ENCODE measurements at places on chromosomes 2 and 18.

DNA sequence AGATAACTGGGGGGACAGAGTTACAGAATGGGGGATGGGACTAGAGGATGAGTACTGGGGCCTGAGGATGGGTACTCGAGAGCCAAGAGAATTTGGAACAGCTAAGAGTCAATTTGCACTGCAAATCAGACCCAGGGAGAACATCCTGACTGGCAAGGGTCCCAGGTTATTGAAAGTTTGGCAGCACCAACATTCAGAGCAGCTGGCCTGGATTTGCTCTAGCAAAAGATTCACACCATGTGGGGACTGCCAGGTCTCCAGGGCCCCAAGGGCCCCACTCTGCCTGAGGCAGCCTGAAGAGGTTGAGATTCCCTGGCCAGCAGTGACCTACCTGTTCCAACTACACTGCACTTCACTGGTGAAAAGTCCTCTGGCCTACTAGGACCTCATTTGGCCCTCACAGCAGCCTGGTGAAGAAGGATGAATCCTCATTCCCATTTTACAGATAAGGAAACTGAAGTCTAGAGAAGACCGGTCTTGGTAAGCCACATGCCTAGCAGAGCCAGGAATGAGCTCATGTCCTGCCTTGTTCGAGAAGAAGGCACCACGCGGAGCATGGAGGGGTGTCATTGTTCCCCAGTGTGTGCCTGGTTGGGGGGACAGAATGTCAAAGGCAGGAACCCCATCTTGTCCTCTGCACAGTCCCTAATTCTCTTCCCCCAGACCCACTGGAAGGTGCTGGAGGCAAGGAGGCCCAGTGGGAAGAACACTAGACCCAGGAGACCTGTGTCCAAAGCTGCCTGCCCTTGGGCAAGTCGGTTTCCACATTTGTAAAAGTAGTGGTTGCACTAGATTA, 258.6 kb downstream of the TNS1 start:
- DNase-seq = no peak

DNA sequence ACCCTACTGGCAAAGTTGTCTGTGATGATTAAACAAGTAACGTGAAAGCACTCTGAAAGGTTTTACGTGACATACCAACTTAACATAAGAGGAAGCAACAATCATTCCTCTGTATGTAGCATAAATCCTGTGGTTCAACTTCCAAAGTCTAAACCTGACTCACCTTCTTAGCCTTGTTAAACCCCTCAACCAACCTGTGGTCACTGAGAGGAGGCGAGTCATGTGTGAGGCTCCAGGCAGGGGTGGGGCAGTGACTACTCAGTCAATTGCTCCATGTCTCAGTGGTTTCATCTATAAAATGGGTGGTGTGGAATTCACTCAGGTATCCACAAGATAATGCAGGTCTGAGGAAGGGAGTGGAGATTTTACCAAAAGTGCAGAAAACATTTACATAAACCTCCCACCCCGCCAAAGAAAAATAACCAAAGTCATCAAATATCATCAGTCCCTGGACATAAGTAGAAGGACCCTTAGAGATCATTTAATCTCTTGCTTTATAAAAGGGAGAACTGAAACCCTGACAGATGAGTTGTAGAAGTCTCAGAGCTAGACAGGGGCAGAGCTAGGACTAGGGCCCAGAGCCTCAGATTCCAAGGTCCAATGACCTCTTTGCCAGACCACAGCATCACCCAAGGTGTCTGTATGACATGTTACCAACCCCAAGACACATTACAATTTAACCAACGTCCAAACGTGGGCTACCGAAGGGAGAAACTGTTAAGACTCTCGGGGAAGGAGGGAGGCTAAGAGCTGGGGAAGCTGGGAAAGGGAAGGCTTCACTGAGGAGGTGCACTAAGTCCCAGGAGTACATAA, 3.7 kb upstream of the PCBP1 start:
- DNase-seq = no peak

GRCh38 chr18:11987527-11987926, 6.2 kb downstream of the IMPA2 start:
- no peak for DNase-seq

- no peak for DNase-seq
These were observed 178.9 kb downstream of the CAPN13 start for GRCh38 chr2:30628341-30628740.

DNA sequence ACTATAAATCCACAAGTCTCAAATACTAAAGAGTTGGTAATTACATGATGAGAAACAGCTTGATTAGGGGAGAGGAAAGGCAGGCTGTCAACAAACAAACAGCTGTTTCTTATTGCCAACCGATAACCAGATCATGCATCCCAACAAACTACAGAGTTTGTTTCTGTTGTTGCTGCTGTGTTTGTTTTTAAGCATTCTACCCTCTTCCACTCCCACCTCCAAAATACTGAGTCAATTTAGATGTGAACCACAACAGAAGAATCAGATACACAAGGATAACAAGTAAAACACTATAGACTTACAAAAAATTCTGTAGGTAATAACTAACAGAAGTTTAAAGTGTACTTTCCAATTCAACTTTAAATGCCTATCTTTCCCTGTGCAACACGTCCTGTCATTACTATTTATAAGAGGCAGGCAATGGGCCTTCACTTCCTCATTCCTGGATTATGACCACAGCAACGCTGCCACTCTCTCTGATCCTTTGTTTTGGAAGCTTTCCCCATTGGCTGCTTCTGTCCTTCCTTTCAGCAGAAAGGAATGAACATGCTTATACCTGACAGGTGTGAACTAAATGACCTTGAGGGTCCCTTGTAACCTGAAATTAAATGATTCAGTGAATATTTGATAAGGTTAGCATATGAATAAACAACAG, 152.0 kb downstream of the SRBD1 start:
- peak; percentile 80 for DNase-seq

- no peak for DNase-seq
These were observed 12.2 kb upstream of the ARL5A start for GRCh38 chr2:151840216-151841046.

DNA sequence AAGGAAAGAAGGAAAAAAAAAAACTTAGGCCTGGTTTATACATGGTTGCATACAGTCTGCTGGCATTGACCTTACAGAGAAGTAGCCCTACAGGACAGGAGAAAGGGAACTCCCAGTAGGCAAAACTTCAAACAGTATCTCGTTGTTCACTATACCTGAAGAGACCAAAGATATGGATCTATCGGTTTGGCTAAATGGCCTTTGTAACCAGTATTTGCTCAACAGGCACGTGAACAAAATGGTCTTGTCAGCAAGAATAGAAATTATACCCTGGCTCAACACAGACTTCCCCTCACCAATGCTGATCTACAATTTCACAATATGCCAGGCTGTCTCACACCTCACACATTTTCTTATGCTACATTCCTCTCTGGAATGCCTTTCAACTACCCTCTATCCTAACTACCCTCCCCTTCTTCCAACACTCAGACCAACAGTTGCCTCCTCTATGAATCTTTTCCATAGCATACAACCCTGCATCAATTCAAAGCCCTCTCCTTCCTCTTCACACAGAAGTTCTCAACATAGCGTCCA, 13.7 kb downstream of the HYCC2 start:
- DNase-seq = no peak

DNA sequence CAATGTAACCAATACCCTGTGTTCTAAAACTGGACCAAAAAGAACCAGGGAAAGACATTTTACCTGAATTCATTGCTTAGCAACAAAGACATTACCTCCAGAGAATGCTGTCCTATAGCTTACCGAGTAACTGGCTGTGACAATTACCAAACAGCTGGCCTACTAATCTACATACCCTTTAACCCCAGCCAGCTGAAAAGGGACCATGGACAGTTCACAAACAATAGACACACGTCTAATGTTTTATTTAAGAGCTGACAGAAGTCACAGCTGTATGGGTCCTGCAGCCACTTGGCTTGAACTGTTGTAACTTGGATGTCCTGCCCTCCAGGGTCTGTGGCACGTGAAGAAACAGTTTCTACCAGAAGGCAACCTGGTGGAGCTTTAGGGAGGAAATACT, 130.1 kb upstream of the EFEMP1 start:
- DNase-seq = no peak

- no peak for DNase-seq
These were observed 56.1 kb upstream of the NAB1 start for GRCh38 chr2:190592831-190593230.

DNA sequence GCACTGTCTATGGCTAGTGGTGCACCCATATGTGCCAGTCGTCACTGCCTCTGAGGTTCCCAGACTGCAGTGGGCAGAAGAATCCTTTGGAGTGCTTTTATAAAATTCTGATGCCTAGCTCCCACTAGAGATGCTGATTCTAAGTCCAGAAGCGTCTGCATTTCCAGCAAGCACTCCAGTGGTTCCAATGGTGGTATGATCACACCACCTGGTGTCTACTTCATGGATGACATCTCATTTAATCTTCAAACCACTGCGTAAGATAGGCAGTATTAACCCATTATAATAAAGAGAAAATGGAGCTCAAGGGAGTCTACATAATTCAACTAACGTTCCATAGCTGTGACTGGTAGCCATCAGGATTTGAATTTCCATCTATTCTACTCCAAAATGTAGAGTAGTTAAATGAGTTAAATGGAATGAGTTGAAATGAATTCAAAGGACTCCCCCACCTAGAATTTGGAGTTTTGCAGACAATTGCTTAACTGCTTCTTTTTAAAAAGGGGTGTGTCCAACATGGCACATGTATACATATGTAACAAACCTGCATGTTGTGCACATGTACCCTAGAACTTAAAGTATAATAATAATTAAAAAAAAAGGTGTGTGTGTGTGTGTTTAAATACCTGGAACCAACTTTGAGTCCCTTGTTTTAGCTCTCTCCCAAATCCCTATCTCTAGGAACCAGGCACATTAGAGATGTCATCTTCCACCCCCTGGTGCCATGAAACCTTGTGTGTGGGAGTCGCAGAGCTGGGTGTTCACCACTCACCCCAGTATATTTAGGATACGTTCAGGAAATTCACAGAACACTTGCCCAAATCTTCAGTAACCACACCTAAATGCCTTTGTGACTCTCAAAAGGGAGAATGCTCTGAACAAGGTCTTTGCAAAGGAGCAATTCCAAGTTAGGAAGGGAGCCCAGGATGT, 14.1 kb downstream of the LAMA3 start:
- peak; percentile 79 for DNase-seq

GRCh38 chr18:23504720-23505119, 1.4 kb downstream of the RMC1 start:
- no peak for DNase-seq

All from lung microvascular endothelial cell (primary cell).